ENCODE measurements at places on chromosomes 2 and 18. TPM values are rescaled to one million over a fixed set of nuclear protein-coding genes. Genes with fewer than 3 reads are reported as not detected.

SMYD1 gene
- 227 TPM for total RNA-seq

SAG gene
- total RNA-seq, result not detected

DNA sequence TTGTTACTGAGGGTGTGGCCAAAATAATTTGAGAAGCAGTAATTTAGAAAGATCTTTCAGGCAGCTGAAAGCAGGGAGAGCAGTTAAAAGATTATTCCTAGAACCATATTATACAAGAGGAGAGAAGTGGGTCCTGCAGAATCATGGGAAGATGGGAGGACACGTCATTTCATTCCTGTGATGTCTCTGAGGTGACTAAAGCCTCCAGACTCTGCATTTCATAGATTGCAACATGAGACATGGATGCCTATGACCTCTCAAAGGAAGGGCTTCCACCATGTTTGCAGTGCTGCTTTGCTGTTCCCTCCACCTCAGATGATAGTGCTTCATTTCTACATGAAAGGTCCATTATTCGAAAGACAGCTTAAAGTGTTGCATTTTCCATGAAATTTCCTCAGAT is 788.4 kb downstream of the TSN start:
- peak; percentile 1 for DNase-seq

- no peak for DNase-seq
Observed at GRCh38 chr18:67550872-67551520, 34.5 kb upstream of the DSEL start.

Measured in myocyte (in vitro differentiated cells).